ENCODE measurements at places on chromosomes 13 and 19. TPM values are rescaled to one million over a fixed set of nuclear protein-coding genes. Genes with fewer than 3 reads are reported as not detected.

APLP1 gene
- not detected for total RNA-seq

LMTK3 gene
- not detected for total RNA-seq

PCSK4 gene
- total RNA-seq: 2.6 TPM

SULT2B1 gene
- total RNA-seq: not detected

TLE2 gene
- total RNA-seq: 9.5 TPM

PINLYP gene
- 11.7 TPM for total RNA-seq

CEACAM8 gene
- not detected for total RNA-seq

PRSS57 gene
- total RNA-seq: not detected

KLK11 gene
- total RNA-seq: not detected

ZNF571 gene
- 3.6 TPM for total RNA-seq

ELSPBP1 gene
- total RNA-seq: not detected

ZNF296 gene
- total RNA-seq: not detected

Data from subcutaneous adipose tissue (tissue), 4 donors.